Mammary epithelial cell (primary cell): ENCODE measurements at places on chromosomes 12 and 14. TPM values are rescaled to one million over a fixed set of nuclear protein-coding genes. Genes with fewer than 3 reads are reported as not detected.

FAM90A1 gene
- polyA plus RNA-seq, result not detected

RPS6KL1 gene
- polyA plus RNA-seq, result 0.51 TPM

DNA sequence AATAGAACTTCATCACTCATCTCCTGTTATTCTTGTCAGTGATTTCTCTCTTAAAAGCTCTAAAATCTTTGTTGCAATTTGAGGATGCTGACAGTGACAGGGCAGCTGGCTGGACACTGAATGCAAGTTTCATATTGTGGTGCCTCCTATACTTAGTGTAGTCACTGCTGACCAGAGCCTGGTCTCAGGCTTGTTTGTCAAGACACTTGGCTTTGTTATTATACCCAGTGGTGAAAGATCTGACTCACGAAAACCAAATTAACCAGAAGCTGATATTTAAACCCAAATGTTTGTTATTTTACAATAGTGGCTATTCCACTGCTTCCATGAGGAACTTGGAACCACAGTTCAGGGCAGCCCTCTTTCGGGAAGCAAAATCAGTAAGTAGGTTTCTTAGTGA, 42.8 kb downstream of the RPGRIP1 start:
- DNase-seq, result no peak

SARNP gene
- polyA plus RNA-seq, result 71.6 TPM

GPX2 gene
- 19.8 TPM for polyA plus RNA-seq

KRT83 gene
- 0.07 TPM for polyA plus RNA-seq

MAPKAPK5 gene
- polyA plus RNA-seq, result 38.7 TPM

DNA sequence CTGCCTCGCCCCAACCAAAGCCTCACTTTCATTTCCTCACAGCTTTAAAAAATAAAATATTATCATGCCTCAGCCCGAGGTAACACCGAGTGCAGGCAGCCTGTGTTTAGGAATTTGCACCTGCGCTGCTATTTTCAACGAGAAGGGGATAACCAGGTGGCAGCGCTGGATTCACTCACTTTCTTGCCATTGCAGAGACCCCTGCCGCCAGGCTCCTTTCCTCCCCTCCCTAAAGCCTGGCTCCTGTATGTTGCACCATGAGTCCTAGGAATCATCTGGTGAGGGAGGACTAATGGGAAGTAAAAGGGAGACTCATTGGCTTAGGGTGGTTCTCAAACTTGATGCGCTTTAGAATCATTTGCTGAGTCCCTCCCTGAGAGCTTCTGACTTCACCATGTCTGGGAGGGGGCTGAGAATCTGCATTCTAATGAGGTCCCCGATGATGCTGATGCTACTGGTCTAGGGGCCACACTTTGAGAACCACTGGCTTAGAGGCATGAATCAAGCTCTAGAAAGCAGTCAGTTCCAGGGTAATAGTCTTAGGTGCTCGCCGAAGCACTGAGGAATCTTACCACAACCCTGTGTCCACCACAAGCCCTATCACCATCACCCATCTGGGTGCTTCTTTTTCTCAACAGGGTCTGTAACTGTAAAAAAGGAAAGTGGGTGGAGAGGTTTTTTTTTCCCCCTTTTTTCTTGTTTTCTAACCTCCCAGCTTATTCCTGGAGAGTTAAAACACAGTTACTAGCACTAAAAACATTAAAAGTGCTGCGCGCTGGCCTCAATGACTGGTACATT, 83.8 kb downstream of the SLC38A1 start:
- DNase-seq, result no peak

IAPP gene
- not detected for polyA plus RNA-seq

DNA sequence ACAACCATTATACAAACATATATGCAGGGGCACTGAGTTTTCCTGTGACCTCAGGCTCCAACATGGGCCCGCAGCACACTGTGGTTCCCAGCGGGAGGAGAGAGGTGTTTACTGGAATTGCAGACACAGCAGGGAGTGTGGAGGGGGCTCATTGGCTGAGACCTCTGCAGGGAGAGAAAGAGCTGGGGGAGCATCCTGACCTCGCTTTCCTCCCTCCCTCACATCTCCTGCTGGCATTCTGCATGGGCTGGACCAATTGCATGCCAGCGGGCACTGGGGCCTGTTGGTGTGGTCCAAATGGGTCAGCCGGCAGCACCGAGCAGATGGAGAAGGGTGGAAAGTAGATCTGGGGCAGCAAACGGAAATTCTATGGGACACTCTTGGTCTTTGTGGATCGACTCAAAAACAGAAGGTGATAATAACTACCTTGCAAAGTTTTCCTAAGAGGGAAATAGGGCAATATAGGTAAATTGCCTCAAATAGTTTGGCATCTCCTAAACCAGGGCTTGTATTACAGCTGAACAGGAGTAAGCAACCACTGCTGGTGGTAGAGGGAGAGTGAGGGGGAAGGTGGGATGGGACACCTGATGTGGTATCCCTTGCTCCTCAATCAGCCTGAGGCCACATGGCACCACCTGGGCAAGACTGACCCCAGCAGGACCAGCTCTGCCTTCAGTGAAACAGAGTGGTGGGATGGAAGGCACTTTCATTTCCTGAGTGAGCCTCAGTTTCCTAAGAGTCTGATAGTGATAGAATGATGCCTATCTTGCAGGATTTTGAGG, 86.9 kb downstream of the NTF3 start:
- DNase-seq, result no peak

- DNase-seq, result no peak
These were observed 1488.5 kb upstream of the FLRT2 start for GRCh38 chr14:84041421-84041820.

- no peak for DNase-seq
These were observed 2.6 kb downstream of the EIF2B2 start for GRCh38 chr14:75005357-75005756.

- DNase-seq, result no peak
These were observed 56.3 kb downstream of the DHRS2 start for GRCh38 chr14:23692416-23692815.

GRCh38 chr12:103542078-103542477, 45.0 kb upstream of the STAB2 start:
- DNase-seq, result no peak

PLEKHG7 gene
- polyA plus RNA-seq, result not detected

- DNase-seq, result no peak
These were observed 200.2 kb downstream of the PHLDA1 start for GRCh38 chr12:75831402-75831801.

- no peak for DNase-seq
These were observed at the start of gene MYO1A for GRCh38 chr12:57049890-57050289. MYO1A (minus strand) TSS chr12:57050129; CDS start chr12:57048323, 1,806 bp downstream.

DNA sequence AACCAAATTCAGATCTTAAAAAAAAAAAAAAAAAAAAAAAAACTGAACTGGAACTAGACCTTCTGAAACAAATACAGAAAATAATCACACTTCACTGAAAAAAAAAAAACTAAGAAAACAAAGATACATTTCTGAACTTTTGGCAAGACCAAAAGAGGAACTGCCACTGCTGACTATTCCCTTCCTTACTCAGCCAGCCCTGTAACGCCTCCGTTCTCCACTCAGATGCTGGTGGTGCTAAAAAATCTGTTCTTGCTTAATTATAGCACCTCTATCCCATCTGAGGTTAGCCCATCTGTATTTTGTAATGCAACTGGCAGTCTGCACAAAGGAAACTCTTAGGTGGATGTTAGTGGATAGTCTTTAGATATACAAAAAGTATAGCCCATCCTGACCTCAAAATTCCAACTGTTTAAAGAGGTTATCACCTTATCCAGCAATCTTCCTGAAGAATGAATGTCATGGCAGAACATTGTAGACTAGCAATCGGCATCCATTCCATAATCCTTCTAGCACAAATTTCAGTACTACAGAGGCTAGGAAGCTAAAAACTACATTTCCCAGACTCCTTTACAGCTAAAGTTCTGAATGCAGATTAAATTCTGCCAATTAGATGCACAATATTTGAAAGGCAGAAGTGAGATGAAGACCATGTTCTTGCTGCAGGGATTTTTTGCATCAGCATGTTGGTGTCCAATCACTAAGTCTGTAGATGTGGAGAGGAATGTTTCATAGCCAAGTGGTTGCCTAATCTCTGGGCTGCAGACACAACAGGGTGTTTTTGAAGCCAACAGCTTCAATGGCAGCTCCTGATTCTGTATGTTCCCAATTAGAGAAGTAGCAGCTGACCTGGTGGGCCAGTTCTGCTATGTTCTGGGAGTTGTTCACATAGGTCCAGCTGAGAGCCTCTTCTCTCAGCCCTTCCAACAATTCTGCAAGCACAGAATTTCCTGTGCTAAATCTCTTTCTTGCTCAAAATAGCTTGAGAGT, 5.7 kb downstream of the MAP3K9 start:
- DNase-seq, result no peak

- peak; percentile 57 for DNase-seq
These were observed 153.1 kb downstream of the TMEM117 start for GRCh38 chr12:43988838-43989560.

CFAP73 gene
- polyA plus RNA-seq, result not detected

DNA sequence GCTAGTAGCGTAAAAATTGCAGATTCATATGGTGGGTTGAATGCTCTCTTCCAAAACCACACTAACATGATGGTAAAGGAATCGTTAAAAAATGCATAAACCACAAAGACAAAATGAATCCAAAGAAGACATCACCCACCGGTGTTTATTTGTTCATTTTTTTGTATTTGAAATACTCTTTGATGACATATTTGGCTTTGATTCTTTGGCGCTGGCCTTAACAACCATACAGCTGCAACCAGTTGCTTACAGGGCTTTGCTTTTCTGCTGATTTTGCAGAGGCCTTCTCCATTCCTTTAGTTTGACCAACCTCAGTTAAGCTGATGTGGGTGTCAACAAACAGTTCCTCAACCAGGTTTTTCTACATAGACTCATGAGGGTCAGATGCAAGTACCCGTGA, 103.5 kb downstream of the CACNA1C start:
- DNase-seq, result no peak

DNA sequence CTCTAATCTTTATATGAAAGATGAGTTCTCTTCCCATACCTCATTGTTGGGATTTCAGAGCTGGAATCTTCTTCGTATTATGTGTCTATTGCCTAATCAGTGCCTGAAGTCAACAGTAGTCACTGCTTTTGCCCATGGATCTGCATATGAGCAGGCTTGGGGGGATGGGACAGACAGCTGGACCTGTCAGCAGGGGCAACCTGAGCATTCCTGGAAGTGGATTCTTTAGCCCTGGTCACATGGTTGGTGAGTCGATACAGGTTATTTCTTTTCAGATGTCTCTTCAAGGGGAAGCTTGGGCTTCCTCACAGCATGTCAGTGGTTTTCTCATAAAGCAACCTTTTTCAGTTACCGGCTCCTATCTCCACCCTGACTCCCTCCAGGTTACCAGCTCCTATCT, 97.3 kb upstream of the RBM19 start:
- DNase-seq, result no peak

GRCh38 chr12:10310926-10311720, 3.5 kb downstream of the KLRD1 start:
- peak; percentile 49 for DNase-seq

- DNase-seq, result no peak
These were observed 5.0 kb downstream of the CDCA4 start for GRCh38 chr14:105015905-105016304.

DNA sequence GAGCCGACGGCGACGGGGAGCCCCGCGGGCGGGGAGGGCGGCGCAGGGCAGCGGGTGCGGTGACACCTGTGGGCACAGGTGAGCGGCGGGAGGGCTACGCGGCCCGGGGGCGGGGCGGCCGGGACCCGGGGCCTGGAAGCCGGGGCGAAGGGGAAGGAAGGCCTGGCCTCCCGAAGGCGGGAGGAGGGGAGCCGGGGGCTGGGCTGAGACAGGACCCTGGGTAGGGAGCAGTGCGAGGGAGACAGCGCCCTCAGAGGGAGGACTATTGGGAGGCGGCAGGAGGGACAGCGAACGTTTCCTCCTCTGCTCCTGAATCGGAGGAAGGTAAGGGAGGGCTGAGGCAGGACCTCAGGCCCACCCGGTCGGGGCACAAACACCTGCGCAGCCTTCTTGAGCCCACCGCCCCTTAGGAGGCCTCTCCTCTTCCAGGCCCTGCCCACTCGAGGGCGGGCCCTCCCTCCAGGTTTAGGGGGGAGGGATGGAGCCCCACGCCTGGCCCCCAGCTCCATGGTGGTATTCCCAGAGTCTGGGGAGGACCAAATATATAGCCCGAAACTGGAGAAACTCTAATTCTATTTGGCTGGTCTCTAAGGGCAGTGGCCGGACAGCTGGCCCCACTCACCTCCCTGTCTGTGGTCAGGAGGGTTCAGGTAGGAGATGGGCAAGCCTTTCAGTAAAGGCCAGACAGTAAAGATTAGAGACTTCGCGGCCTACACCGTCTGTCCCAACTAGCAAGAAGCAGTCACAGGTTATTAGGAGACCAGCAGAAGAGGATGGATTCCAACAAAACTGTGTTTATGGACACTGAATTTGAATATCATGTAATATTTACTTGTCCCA, 509 bp downstream of the PLEKHG6 start:
- no peak for DNase-seq

GRCh38 chr14:97266653-97267052, 469.5 kb downstream of the VRK1 start:
- no peak for DNase-seq

GRCh38 chr14:25350021-25350420, 300.1 kb upstream of the STXBP6 start:
- no peak for DNase-seq

DNA sequence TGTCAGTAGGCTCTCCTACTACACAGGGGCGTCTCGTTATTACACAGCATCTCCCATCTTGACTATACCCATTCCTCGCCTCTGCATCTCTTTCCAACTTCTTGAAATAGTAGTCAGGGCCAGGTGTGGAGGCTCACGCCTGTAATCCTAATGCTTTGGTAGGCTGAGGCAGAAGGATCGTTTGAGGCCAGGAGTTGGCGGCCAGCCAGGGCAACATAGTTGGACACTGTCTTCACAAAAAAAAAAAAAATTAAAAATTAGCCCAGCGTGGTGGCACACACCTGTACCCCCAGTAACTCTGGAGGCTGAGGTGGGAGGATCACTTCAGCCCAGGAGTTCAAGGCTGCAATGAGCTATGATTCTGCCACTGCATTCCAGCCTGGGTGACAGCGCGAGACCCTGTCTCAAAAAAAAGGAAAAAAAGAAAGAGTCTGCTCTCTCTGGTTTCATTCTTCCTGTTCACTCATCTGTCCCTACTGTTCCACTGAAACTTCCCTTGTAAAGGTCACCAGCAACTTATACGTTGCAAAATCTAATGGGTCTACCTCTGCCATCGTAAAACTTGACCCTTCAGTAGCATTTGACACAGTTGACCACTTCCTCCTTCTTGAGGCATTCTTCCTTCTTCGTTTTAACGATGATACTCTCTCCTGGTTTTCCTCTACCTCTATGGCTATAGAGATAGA, 41.0 kb upstream of the PTGR2 start:
- DNase-seq, result no peak

GRCh38 chr14:63893701-63894458, 41.1 kb downstream of the SYNE2 start:
- peak; percentile 42 for DNase-seq

- DNase-seq, result peak; percentile 95
These were observed 36.6 kb downstream of the KRT80 start for GRCh38 chr12:52155048-52155868.

GRCh38 chr14:62162998-62163589, 400.9 kb downstream of the SNAPC1 start:
- DNase-seq, result peak; percentile 19
